ENCODE measurements at places on chromosomes 5 and 9. TPM values are rescaled to one million over a fixed set of nuclear protein-coding genes. Genes with fewer than 3 reads are reported as not detected.

Gene CCL27
- total RNA-seq: 0.33 TPM

Gene HSPA9
- 501 TPM for total RNA-seq

Gene LHX3
- not detected for total RNA-seq

Gene TGFBR1
- 29.1 TPM for total RNA-seq

Gene IGFBPL1
- 4.4 TPM for total RNA-seq

Gene LRRC14B
- not detected for total RNA-seq

Gene GPR151
- not detected for total RNA-seq

Gene NEUROG1
- total RNA-seq: not detected

Gene ARHGEF37
- total RNA-seq: 4.3 TPM

Gene SPATA6L
- total RNA-seq: 0.55 TPM

Gene RAPGEF1
- total RNA-seq: 57.9 TPM

Gene ADGRD2
- total RNA-seq: not detected

Gene TRIM36
- total RNA-seq: 2.2 TPM

Data from adrenal gland (tissue), 19 donors.